ENCODE measurements at places on chromosomes 1 and 21. TPM values are rescaled to one million over a fixed set of nuclear protein-coding genes. Genes with fewer than 3 reads are reported as not detected.

ARMH1 gene
- 0.68 TPM for total RNA-seq

GRCh38 chr1:56191369-56191768, 388.0 kb downstream of the PLPP3 start:
- no peak for DNase-seq
- no peak overlapping the region for H3K4me3 ChIP-seq
- H3K27me3 ChIP-seq: no peaks in the 10 kb centered on the region
- H3K36me3 ChIP-seq: no peaks in the 10 kb centered on the region

DNA sequence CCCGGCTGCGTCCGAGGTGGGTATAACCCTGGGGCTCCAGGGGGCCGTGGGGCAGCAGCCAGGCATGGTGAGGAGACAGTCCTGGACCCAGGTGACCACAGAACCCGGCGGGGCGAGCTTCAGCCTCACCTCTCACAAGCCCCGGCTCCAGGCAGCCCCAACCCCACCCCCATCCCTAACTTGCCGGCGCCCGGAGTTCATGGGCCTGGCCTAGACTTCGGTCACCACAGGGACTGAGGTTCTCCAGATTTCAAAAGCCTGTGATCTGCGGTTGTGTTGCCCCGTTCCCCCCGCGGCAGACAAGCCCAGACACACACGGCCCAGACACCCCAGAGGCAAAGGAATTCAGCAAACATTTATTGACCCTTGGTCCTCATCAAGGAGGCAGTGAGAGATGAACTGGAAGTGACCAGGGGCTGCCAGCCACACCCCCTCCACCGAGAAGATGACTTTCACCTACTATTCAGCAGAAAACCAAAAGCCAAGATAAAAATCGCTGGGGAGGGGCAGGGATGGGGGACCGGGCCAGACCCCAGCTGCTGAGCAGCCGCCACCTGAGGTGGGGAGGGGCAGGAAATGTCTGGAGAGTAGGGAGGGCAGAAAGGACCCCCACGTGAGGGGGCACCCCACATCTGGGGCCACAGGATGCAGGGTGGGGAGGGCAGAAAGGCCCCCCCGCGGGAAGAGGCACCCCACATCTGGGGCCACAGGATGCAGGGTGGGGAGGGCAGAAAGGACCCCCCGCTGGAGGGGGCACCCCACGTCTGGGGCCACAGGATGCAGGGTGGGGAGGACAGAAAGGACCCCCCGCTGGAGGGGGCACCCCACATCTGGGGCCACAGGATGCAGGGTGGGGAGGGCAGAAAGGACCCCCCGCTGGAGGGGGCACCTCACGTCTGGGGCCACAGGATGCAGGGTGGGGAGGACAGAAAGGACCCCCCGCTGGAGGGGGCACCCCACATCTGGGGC, 3.9 kb downstream of the HES4 start:
- peaks cover 34% of the 10 kb centered on the region for H3K27me3 ChIP-seq
- peak; percentile 35 for DNase-seq
- no peak overlapping the region for H3K27ac ChIP-seq
- H3K4me1 ChIP-seq: 0 out of 2 replicates have a peak, but pooled peaks cover 1% of the 10 kb centered on the region

EVA1C gene
- total RNA-seq: 0.98 TPM

USH2A gene
- 0.04 TPM for total RNA-seq

DNA sequence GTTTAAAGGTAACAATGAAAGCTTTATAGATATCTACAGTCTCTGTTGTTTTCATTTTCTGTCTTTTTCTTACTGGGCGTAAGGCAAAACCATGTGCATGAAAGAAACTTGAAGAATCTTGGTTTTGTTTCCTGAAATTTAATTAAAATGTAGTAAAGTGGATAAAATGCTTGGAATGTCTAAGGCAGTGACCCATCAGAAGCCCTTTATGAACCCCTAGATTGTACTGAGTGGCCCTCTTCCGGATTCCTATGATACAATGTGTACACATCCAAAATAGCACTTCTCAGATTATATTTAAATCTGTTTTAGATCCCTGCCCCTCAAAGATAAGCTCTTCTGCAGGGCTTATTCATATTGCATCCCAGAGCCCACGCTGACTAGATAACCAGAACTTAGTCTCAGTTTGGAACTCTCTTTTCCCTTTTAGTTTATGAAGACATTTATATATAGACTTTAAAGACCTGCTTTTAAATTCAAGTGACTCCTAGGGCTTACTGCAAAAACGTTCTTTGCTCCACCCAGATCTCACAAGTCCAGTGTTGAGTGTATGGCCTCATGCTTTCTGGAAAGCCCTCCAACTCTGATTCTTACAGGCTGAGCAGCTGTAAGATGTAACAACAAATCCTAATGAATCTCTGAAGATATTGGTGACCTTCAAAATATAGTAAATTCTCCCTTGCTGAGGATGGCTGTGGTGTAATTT, 142.9 kb downstream of the LRRC7 start:
- H3K4me1 ChIP-seq: no peaks in the 10 kb centered on the region
- H3K27ac ChIP-seq: no peak overlapping the region
- no peak overlapping the region for H3K4me3 ChIP-seq
- no peaks in the 10 kb centered on the region for H3K27me3 ChIP-seq

DNA sequence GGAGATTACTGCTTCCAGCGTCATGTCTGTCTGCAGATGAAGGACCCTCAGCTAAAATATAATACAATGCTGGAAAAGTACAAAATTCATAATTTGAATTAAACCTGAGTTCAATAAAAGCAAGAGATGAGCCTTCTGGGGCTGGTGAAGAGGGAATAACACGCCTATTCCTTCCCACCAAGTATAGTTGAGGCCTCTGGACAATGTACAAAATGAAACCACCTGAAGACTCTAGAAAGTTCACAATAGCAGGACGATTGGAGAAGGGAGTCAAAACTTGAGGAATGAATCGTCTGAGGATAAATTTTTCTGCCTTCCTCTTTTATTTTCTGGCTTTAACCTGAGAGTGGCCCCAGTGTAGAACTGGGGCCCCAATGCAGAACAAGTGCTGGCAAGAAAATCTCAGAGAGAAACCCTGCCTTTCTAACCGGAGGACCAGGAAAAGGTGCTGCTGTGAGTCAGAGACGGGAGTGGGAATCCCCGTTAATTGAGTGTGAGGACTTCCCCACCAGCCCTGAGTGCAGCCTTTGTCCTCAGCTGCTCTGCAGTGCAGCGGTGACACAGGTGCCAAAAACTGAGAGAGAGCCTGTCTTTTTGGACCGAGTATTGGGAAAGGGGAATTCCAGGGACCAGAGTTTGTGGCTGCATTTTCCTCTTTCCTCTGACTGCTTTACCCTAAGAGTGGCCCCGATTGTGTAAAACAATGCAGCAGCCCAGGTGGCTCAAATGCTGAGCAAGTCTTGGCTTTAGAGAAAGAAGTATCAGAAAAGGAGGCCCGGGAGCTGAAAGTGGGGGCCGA, 264.9 kb downstream of the DYRK1A start:
- peaks cover 6% of the 10 kb centered on the region for H3K4me1 ChIP-seq
- DNase-seq: peak; percentile 63
- no peaks in the 10 kb centered on the region for H3K27me3 ChIP-seq
- H3K27ac ChIP-seq: peak overlapping the region; percentile 89
- peaks cover 44% of the 10 kb centered on the region for H3K36me3 ChIP-seq

B3GALNT2 gene
- total RNA-seq: 30.9 TPM

DNA sequence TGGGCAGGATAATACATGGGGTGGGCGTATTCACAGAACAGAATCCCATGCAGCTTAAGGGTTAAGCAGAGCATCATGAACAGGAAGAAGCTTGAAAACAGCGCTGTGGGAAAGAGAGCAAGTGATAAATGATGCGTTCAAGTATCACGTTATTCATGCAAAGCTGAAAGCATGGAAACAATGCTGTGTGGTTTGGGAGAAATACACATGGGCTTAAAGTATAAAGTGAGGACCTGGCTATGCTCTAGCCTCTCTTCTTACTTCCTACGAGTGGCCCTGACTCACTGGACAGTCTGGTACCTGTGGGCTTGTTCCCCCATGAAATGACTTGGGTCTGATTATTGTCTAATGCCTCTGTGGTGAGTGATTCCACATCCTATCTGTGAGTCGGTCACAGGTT, 25.7 kb downstream of the TMPRSS2 start:
- H3K4me1 ChIP-seq: peaks cover 8% of the 10 kb centered on the region
- H3K27me3 ChIP-seq: no peaks in the 10 kb centered on the region
- no peak for DNase-seq
- H3K27ac ChIP-seq: no peak overlapping the region
- no peak overlapping the region for H3K4me3 ChIP-seq

C2CD2 gene
- total RNA-seq: 14.6 TPM

ITLN1 gene
- total RNA-seq: not detected

GJA8 gene
- not detected for total RNA-seq

SPRR4 gene
- not detected for total RNA-seq

DNA sequence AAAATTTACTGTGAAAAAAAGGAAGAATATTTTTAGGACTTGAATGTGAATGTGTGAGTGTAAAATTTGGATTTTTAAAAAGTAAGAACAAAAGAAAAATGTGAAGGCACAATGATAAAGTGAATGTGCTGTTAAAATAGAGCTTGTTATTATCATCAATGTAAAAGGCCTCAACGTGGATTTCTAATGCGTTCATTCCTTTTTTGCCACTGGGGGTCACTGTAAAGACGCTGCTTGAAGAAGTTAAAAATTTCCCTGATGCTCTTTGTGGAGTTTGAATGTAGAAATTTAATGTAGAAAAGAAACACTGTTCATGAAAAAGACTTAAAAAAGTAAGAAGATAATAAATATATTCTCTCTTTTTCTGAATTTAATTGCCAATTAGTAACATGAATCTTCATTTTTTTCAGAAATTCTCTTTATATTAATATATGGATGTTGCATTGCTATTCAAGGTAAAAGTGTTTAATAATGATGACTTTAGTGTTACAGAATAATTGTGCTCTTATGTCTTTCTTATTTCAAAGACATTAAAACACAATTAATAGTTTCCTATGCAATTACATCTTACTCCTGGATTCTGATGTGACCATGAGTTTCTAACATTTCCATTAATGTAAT, 161.5 kb downstream of the DNM3 start:
- no peak overlapping the region for H3K27ac ChIP-seq
- no peaks in the 10 kb centered on the region for H3K27me3 ChIP-seq
- no peak for DNase-seq
- no peaks in the 10 kb centered on the region for H3K4me1 ChIP-seq
- no peak overlapping the region for H3K4me3 ChIP-seq
- no peaks in the 10 kb centered on the region for H3K36me3 ChIP-seq

GRCh38 chr21:37764691-37765090, 151.6 kb downstream of the KCNJ6 start:
- no peak overlapping the region for H3K4me3 ChIP-seq
- H3K27ac ChIP-seq: no peak overlapping the region

COL9A2 gene
- 4.5 TPM for total RNA-seq

ATAD3C gene
- 7.5 TPM for total RNA-seq

AGBL4 gene
- total RNA-seq: not detected

DNA sequence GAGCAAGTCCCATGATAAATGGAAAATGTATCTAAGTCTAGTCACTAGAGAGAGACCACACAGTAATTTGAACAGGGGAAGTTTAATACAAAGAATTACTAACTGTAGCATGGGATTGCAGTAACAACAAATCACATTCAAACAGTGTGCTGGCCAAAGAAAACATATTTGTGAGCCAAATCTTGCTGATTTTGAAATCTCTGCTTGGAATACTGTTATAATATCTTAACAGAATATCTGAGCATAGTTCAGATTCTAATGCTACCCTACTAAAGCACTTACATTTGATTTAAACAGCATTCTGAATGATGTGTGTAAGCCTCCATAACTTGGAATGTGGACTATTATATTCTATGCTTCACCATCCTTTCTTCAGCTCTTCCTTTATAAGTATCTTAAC, 270.0 kb upstream of the BRINP3 start:
- H3K36me3 ChIP-seq: no peaks in the 10 kb centered on the region
- H3K27ac ChIP-seq: no peak overlapping the region
- H3K4me3 ChIP-seq: no peak overlapping the region
- H3K4me1 ChIP-seq: no peaks in the 10 kb centered on the region
- DNase-seq: no peak
- no peaks in the 10 kb centered on the region for H3K27me3 ChIP-seq

DNA sequence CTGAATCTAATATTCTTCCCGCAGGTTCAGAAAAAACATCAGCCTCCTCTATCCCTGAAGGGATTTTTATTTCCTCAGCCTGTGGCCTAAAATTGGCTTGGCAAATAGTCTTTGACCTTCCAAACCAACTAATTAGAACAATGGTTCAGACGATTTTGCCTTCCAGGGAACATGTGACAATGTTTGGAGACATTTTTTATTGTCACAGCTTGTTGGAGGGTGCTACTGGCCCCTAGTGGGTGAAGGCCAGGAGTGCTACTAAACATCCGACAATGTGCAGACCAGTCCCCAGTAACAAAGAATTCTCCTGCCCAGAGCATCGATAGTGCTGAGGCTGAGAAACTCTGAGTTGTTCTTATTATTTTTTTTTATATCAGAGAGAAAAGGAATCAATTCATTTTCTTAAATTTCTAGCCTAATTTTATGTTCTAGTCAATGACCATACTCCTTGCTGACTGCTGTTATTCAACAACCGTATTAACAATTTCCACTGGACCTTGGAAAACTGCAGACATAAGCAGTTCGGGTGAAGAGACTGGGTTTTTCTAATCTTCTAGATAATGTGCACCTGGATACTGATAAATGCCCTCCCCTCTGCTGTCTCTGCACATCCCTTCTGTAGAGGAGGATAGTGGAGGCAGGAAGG, 280.7 kb downstream of the LMX1A start:
- no peak overlapping the region for H3K4me3 ChIP-seq
- no peaks in the 10 kb centered on the region for H3K27me3 ChIP-seq
- H3K4me1 ChIP-seq: peaks cover 4% of the 10 kb centered on the region
- H3K36me3 ChIP-seq: peaks cover 11% of the 10 kb centered on the region
- no peak overlapping the region for H3K27ac ChIP-seq
- DNase-seq: peak; percentile 62

DNA sequence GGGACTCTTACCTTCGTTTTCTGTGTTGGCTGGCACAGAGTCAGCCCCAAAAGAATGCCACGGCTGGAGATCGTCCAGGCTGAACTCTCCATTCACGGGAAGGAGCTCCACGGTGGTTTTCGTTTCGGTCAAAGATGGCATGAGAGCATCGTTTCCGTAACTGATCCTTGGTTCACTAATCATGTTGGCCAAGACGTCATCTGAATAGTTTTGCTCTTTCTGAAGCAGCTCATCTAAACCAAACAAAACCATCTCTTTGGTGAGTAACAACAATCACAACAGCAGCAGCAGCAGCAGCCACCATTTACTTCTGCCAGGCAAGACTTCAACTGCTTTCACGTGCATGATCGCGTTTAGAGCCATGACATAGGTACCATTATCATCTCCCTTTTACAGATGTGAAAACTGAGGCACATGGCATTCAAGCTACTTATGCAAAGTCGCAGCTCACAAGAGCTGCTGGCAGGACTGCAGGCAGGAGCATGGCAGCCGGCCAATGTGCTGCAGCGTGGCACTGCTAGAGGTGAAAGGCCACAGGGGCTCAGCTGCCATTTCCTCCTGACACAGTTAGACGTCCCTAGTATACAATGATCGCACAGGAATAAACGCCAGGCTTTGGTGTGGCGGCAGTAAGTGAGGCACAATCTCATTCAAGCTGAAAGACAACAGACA, 177.1 kb downstream of the GABPA start:
- no peak overlapping the region for H3K27ac ChIP-seq
- no peaks in the 10 kb centered on the region for H3K27me3 ChIP-seq
- no peak for DNase-seq
- no peak overlapping the region for H3K4me3 ChIP-seq
- H3K4me1 ChIP-seq: peaks cover 3% of the 10 kb centered on the region

Measured in H9 (cell line).